ENCODE measurements at places on chromosomes 13 and 19.
A peak's percentile ranks its signal among the peaks of the same experiment; 100 is the strongest.

- ATAC-seq, result peak; percentile 49
Measured at GRCh38 chr19:3785938-3786824, at the start of gene MATK. TSS of gene MATK (minus strand) at chr19:3786381. CDS start at chr19:3785135, 1,246 bp downstream.

DNA sequence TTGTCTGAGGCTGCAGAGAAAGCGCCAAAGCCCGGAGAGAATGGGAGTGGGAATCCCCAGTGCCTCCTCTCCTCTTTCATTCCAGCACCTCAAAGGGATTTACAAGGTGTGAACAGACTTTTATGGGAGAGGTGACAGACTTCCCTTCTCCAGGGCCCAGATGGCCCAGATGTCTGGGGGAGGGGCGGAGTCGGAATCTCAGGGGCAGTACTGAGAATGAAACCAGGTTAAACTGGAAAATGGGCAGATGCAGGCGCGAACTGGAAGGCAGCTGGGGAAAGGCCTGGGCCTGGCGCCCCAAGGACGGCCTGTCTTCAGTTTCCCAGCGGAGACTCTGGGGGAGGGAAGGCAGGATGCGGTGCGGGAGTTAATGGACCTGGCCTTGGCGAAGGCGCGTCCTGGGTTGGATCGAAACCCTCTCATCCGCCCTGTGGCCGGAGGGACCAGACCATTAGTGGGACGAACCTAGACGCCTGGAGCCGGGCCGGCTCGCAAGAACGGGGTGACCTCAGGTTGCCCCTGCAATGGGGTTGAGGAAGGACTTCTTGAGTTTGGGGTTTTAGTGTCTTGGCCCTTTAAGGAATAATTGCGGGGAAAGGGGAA, 592 bp upstream of the TRIP10 start:
- ATAC-seq, result no peak

DNA sequence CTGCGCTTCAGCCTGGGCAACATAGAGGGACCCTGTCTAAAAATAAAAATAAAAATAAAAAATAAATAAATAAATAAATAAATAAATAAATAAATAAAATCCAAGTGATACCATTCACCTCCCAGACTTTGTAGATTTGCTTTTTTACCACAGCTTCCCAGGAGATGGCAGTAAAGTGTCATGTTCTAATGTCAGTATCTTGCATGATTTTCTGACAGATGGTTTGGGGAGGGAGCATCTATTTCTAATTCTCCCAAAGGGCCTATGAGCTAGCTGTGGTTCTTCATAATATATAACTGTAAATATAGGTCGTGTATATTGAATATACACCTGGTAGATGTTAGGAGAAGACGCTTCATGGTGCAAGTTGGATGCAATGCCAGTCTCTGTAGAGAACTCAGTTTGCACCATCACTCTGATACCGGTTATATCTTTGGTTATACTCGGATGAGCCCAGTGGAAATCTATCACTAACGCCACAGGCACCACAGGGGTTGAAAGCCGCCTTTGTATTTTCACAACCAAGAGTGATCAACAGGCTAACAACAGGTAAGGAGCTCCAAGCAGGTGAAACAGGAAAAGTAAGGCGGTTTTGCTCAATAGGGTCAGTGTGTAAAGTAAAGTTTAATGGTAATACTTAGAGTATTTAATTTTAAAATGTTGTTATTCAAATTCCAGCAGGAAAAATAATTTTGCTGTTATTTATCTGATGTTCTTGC, 13.9 kb downstream of the APLP1 start:
- peak; percentile 25 for ATAC-seq

DNA sequence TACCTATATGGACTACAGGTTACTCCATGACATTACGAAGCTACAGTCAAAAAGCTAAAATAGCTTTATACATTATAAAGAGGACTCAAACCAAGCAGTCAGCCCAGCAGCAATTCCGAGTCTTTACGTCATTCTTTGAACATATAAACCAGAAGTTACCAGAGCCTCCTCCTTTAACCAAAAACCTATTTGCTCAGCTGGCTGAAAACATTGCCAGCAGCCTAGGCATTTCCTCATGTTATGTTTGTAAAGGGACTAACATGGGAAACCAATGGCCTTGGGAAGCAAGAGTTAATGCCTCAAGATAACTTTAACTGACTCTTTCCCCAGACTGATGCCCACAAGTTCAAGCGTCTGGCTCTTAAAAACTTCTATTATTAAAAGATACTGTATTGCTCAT, 104.1 kb upstream of the ZNF492 start:
- no peak for ATAC-seq

DNA sequence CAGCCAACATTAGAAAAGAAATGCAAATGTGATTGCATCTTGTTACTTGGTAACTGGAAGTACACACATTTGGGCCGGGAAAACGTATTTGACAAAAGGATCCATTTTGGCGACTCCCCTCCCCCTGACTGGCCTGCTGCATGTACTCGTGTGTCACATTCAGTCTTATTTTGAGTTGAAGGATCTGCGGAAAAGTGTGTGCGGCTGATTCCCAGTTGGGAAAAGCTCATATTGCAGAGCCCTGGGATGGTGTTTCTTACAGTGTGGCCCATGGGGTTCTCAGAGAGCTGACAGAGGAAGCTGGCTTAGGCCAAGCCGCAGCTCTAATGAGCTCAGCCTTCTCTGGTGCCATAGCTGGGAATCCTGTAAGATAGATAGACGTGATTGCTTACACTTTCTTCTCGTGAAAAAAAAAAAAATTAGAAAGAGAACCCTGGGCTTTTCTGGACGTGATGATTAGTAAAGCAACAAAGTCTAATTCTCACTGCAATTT, 170.3 kb upstream of the ARGLU1 start:
- ATAC-seq, result no peak

- no peak for ATAC-seq
Measured at GRCh38 chr13:111491021-111491420, 170.6 kb downstream of the TEX29 start.

GRCh38 chr13:50616101-50616500, 227.4 kb downstream of the DLEU7 start:
- ATAC-seq, result no peak

DNA sequence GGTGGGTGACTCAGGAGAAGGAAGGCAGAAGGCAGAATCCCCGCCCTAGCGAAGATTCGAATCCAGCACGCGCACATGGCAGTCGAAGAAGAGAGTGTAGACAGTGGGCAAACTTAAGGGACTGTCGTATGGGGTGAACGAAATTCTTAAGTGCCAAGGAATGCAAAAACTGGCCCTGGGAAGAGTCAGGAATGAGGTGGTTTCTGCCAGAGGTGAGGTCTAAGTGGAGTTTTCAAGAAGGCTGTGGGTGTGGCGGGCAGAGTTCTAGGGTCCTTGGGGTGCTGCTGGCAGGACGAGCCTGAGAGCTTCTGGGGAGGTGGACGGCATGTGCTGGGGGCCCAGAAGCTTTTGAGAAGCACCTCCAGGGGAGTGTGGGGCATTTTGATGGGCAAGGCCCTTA, 63.9 kb upstream of the RNF113B start:
- no peak for ATAC-seq

GRCh38 chr19:50310759-50311465, 18.3 kb downstream of the KCNC3 start:
- ATAC-seq, result no peak

GRCh38 chr19:44951179-44952159, 3.7 kb upstream of the CLPTM1 start:
- ATAC-seq, result no peak

DNA sequence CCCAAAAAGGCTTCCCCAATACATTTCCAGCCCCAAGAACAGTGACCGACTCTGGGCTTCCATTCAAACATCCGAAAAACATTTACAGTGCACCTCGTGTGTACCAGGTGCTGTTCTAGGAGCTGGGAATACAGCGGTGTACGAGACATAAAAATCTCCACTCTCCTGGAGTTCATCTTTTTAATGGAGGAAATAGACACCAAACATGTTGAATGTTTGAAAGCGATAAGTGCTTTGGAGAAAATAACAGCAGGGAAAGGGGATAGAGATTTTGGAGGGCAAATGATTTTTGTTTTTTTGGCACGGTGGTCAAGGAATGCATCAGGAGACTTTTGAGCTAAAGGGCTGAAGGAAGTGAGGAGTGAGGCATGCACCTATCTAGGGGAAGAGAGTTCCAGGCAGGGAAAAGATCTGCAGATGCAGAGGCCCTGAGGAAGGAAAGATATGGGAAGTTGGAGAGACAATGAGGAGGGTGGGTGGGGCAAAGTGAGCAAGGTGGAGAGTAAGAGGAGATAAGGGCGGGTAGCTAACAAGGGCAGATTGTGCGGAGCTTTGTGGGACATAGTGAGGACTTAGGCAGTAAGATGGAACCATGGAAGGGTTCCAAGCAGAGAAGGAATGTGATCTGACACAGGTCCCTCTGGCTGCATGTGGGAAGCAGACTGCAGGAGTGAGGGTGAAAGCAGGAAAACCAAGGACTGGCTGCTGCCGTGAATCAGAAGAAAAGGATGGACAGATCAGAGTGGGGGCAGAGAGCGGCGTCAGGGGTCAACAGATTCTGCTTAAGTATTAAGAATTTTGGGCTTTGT, 703 bp upstream of the FBL start:
- no peak for ATAC-seq

DNA sequence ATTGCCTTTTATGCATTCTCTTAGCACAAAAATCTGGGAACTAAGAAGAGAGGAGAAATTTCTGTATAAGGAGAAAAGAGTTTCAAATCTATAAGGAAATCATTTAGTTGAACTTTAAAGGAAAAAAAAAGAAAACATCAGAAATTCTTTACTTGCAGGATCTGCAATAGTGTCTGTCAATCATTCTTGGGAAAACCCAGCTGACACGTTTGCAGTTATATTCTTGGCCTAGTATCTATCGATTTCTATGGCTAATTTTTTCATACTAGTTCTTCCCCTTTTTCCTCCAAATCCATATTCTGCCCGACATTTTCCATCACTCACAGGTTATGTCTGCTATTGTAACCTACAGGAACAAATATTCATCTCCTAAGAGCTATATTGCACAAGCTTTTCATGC, 160.7 kb downstream of the ABCC4 start:
- no peak for ATAC-seq

DNA sequence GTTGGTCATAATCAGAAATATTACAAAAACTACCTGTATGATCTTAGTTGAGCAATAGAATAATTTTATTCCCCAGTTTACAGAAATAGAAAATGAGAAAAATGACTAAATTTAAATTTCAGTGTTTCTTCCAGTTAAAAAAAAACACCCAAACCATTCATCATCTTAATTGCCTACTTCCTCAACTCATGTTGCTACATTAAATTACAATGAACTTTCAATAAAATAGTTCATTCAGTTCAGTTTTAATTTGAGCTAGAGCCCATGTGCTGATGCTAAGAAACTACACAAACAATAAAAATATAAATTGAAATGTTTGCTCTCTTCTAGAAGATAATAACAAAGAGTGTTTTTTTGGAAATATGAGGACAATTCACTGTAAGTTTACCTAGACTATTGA, 820.4 kb downstream of the SLITRK6 start:
- no peak for ATAC-seq

- ATAC-seq, result no peak
Measured at GRCh38 chr19:38042132-38042531, 135.1 kb downstream of the SIPA1L3 start.

DNA sequence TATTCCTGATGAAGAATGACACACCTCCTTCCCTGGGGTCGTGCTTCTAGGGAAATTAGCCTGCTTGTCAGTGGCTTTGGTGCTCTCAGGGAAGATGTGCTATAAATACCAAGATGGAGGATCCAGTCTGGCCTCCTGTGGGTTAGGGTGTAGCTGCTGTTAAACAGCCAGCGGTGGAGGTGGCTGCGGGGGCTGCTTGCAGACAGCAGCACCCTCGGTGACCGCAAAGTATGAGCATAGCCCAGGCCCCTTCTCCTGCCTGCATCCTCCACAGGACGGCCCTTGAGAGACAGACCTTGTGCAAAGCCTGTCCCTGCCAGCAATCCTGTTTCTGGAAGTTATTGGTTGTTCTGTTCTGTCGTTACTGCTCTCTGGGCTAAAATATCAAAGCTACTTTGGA, 11.4 kb downstream of the VSTM2B start:
- no peak for ATAC-seq

GRCh38 chr19:53532362-53532761, 5.6 kb upstream of the ZNF331 start:
- no peak for ATAC-seq

DNA sequence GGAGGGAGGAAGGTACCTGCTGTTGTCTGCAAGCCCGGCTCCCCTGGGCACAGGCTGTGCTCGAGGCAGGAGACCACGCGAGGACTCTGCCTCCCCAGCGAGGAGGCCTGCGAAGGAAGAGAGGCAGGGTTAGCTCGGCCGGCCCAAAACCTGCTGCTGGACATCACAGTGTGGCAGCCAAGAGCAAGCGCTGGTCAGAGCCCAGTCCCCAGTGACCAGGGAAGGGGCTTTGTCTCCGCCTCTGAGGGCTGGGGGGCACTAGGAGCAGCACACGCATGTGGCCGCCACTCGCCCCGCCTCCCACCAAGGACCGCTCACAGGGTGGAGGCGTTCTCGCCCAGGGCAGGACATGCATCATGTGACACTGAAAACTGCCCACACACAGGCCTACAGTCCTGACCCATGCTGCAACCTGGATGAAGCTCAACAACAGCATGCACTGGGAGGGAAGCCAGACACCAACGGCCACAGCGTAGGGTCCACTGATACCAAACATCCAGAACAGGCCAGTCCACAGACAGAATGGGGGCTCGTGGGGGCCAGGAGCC, 8.5 kb downstream of the MIER2 start:
- no peak for ATAC-seq

- no peak for ATAC-seq
Measured at GRCh38 chr19:18049385-18049784, 37.3 kb downstream of the IL12RB1 start.

GRCh38 chr19:39111593-39112199, 13.9 kb upstream of the PAK4 start:
- ATAC-seq, result no peak

- ATAC-seq, result no peak
Measured at GRCh38 chr19:1698636-1699035, 46.2 kb upstream of the TCF3 start.

DNA sequence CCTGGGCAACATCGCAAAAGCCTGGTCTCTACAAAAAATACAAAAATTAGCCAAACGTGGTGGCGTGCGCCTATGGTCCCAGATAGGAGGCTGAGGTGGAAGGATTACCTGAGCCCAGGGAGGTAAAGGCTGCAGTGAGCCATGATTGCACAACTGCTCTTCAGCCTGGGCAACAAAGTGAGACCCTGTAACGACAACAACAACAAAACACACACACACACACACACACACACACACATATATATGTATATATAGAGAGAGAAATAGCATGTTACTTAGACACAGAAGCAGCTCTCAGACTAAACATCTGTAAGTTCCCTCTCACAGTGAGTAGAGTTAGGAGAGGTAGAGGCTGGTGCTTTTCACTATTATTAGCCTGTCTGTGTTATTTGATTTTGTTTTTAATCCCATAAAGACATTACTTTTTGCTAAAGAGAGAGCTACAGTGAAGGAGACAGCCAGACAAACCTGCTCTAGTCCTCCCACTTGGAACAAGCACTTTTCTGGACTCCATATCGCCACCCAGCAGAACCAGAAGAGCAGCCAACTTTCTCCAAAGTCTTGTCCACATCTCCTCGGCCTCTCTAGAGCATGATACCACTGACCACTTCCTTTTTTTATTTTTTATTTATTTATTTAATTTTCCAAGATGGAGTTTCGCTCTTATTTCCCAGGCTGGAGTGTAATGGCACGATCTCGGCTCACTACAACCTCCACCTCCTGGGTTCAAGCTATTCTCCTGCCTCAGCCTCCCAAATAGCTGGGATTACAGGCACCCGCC, 2.8 kb upstream of the LIN7B start:
- no peak for ATAC-seq
